Type B pancreatic cell (in vitro differentiated cells): ENCODE measurements at places on chromosomes 2 and 18. TPM values are rescaled to one million over a fixed set of nuclear protein-coding genes. Genes with fewer than 3 reads are reported as not detected.

TUBA3E gene
- not detected in 2 replicates for total RNA-seq

UNC80 gene
- 2.6 and 2.9 TPM in 2 replicates for total RNA-seq

GRCh38 chr2:227347117-227347516 lies 22.1 kb downstream of the MFF start:
- no peaks in the 10 kb centered on the region for H3K27me3 ChIP-seq
- H3K4me1 ChIP-seq: no peaks in the 10 kb centered on the region
- peaks cover 12% of the 10 kb centered on the region for H3K36me3 ChIP-seq

DNA sequence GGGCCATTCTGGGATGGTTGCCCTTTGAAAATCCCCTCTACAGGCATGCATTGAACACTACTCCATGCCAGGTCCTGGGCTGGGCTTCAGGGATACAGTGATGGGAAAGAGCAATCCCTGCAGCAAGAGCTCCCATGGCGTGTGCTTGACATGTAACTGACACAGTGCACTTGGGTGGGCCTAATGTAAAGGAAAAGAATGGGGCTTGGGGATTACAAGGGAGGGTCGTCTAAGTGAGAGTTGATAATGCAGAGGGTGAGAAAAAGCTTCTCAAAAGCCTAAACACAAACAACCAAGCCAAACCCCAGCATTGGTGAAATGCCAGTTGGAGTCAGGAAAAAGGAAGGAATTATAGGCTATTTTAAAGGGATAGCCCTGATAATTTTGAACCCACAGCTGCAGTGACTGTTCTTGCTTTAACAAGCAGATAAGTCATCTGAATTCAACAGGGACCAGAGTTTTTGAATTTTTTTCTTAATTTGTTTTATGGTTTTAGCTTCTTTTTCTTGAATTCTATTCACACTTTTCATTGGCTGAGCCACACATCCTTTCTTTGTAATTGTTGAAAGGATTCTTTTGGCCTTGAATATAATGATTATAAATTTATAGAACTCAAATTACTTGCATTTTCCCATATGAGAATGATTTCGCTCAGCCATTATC lies 308.7 kb downstream of the LPIN1 start:
- DNase-seq: no peak
- peaks cover 6% of the 10 kb centered on the region for H3K27me3 ChIP-seq
- H3K27ac ChIP-seq: no peak overlapping the region
- peaks cover 3% of the 10 kb centered on the region for H3K36me3 ChIP-seq
- no peak overlapping the region for H3K4me3 ChIP-seq
- peaks cover 4% of the 10 kb centered on the region for H3K4me1 ChIP-seq

- no peak overlapping the region for H3K4me3 ChIP-seq
- no peak overlapping the region for H3K27ac ChIP-seq
- no peaks in the 10 kb centered on the region for H3K27me3 ChIP-seq
- H3K36me3 ChIP-seq: no peaks in the 10 kb centered on the region
- DNase-seq: no peak
Observed at GRCh38 chr18:12061685-12062084, 32.0 kb upstream of the ANKRD62 start.

GRCh38 chr2:217252181-217252580 lies 392.3 kb upstream of the TNP1 start:
- no peak overlapping the region for H3K27ac ChIP-seq
- peaks cover 18% of the 10 kb centered on the region for H3K27me3 ChIP-seq
- no peak for DNase-seq
- no peaks in the 10 kb centered on the region for H3K36me3 ChIP-seq
- H3K4me3 ChIP-seq: no peak overlapping the region

DNA sequence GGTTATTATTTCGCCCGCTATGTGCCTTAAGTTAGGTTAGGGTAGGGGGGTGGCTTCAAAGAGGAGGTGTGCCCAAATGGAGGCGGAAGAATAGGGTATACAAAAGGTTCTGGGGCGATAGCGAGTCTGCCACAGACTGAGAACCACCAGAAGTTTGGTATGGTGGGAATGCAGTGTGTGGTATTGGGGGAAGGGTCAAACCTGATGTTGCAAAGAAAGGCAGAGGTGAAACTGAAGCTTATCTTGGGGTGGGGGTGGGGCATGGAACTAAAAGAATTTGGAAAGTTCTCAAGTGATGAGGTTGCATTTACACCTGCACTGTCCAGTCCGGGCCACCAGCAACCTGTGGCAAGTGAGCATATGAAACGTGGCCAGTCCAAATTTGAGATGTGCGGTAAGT lies 11.8 kb upstream of the CCBE1 start:
- no peak overlapping the region for H3K4me3 ChIP-seq
- no peak for DNase-seq
- peaks cover 8% of the 10 kb centered on the region for H3K27me3 ChIP-seq
- no peaks in the 10 kb centered on the region for H3K36me3 ChIP-seq
- H3K27ac ChIP-seq: no peak overlapping the region

LPIN1 gene
- 20.1 and 26.8 TPM in 2 replicates for total RNA-seq

DNA sequence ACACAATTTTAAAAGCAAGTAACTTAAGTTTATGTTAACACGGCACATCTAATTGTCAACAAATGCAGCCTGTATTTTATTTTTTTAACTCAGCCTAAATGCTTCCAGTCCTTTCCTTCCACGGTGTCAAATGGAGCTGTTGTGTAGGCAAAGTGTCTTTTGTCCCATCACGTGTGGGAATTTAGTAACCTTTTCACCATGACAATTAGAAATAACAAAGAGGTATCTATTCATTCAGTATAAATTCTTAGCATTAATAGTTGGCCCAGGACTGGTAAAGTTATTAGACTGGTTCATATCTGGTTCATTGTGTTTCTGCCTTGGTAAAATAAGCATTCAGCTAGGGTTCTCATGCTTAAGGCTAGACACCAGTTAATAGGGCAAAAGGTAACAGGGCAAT lies 47.9 kb downstream of the FRZB start:
- DNase-seq: no peak
- peaks cover 2% of the 10 kb centered on the region for H3K27me3 ChIP-seq

PAX8 gene
- total RNA-seq: 2.1 and 56.9 TPM in 2 replicates

GRCh38 chr2:207423886-207424285 lies 105.9 kb upstream of the CREB1 start:
- H3K4me3 ChIP-seq: no peak overlapping the region
- no peaks in the 10 kb centered on the region for H3K36me3 ChIP-seq
- H3K27ac ChIP-seq: no peak overlapping the region
- no peak for DNase-seq

GRCh38 chr18:76490670-76491472 lies 4.2 kb downstream of the ZNF516 start:
- H3K4me1 ChIP-seq: peaks cover 45% of the 10 kb centered on the region
- DNase-seq: no peak
- peak overlapping the region; percentile 95 for H3K27ac ChIP-seq
- H3K36me3 ChIP-seq: no peaks in the 10 kb centered on the region

DNA sequence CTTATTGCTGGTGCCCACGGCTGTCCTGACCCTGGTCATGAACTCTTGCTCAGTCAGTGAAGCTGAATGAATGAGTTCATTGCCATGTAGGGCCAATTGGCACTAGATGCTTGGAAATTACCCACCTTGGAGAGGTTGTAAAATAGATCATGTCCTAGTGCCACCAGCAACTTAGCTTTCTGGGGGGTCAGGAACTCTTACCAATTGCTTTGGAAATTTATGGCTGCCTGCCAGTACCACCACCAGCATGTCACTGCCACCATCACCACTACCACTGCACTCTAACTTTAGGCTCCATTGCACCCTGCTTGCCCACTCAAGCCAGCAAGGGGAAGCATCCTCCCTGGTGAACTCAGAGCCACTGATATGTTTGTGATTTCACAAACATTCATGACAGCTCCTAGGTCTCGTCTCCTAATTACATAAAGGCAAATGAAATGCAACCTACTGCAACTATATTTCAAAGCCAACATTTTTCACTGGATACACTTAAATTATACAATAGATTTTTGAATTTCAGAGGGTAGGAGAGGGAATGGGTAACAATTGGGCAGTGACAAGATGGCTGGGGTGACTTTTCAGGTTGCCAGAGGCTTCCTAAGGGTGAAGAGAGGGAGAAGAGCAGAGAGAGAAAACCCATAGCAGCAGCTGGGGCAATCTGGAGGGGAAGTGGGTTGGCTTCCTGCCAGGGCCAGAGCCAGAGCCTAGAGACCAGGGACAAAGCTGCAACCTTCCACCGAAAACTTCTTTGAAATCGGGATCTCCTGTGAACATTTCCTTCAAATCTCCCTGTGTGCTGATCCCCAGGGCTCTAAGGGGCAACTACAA lies 3.5 kb upstream of the EMILIN1 start:
- peaks cover 5% of the 10 kb centered on the region for H3K36me3 ChIP-seq
- H3K4me1 ChIP-seq: peaks cover 50% of the 10 kb centered on the region
- H3K27ac ChIP-seq: no peak overlapping the region
- peaks cover 21% of the 10 kb centered on the region for H3K27me3 ChIP-seq
- no peak for DNase-seq

DNA sequence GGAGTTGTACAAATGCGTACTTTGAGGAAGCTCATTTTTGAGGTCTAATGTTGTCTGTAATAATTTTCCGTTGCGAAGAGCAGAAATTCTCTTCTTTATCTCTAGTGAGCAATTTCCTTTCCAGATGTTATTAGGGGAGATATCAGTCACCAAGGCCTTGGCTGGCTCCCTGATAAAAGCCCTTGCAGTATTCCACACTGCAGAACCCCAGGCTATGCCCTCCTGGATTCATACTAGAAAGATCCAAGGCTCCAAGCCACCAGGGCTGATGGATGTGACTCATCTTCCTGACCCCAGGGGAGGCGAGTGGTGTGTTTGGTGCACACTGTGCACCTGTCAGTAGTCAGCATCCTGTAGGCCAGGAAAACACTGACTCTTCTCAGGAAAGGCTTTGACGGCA lies 34.7 kb downstream of the INO80C start:
- no peak overlapping the region for H3K4me3 ChIP-seq
- no peaks in the 10 kb centered on the region for H3K27me3 ChIP-seq
- H3K27ac ChIP-seq: no peak overlapping the region
- H3K36me3 ChIP-seq: no peaks in the 10 kb centered on the region
- no peak for DNase-seq
- H3K4me1 ChIP-seq: peaks cover 5% of the 10 kb centered on the region

GRCh38 chr2:46294176-46294836 lies 2.9 kb upstream of the EPAS1 start:
- peaks cover 70% of the 10 kb centered on the region for H3K27me3 ChIP-seq
- H3K27ac ChIP-seq: no peak overlapping the region
- H3K36me3 ChIP-seq: no peaks in the 10 kb centered on the region
- no peak for DNase-seq
- peak overlapping the region; percentile 28 for H3K4me3 ChIP-seq

MC5R gene
- not detected in 2 replicates for total RNA-seq

DNA sequence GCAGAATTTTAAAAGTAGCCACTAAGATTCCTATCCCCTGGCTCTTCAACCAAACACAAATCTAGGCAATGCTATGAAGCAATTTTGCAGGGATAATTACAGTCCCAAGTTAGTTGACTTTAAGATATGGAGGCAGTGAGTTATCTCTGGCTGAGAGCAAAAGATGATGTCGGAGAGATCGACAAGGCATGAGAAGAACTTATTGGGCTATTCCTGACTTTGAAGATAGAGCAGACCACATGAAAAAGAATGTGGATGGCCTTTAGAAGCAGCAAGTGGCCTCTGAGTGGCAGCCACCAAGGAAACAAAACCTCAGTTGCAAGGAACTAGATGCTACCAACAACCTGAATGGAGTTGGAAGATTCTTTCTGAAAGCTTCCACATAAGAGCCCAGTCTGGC lies 58.2 kb upstream of the PPM1B start:
- no peaks in the 10 kb centered on the region for H3K36me3 ChIP-seq
- H3K27ac ChIP-seq: no peak overlapping the region
- no peak for DNase-seq
- H3K27me3 ChIP-seq: no peaks in the 10 kb centered on the region
- no peak overlapping the region for H3K4me3 ChIP-seq

DNA sequence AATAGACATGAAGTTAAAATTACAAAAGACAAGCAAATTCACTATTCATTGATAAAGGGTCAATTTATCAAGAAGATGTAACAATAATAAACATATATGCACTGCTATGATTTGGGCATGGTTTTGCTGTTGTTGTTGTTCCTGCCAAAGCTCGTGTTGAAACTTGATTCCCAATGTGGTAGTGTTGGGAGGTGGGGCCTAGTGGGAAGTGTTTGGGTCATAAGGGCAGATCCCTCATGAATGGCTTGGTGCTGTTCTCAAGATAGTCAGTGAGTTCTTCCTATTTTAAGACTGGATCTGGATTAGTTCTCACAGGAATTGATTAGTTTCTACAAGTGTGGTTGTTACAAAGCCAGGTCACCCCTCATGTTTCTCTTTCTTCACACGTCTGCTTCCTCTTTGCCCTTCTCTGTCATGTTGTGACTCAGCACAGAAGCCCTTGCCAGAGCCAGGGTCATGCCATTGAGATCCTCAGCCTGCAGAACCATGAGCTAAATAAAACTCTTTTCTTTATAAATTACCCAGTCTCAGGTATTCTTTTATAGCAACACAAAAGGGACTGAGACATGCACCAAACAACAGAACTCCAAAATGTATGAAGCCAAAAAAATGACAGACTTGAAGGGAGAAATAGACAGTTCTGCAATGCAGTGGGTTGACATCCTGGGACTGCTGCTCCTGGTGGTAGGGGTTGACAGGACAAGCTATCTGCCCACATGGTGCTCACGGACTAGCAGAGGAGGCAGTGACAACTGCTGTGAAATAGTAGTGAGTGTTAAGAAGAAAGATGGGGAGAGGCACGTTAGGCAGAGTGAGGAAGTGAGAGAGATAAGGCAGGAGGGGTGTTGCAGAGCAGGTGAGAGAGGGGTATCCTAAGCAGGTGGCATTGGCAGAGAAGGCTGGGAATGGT lies 18.6 kb upstream of the SKA1 start:
- no peak overlapping the region for H3K4me3 ChIP-seq
- no peak for DNase-seq
- H3K27ac ChIP-seq: no peak overlapping the region
- no peaks in the 10 kb centered on the region for H3K36me3 ChIP-seq
- H3K4me1 ChIP-seq: no peaks in the 10 kb centered on the region
- peaks cover 8% of the 10 kb centered on the region for H3K27me3 ChIP-seq

PROC gene
- 8.9 and 18.7 TPM in 2 replicates for total RNA-seq

ALPI gene
- 1.5 and 6.5 TPM in 2 replicates for total RNA-seq

- H3K4me3 ChIP-seq: no peak overlapping the region
- no peaks in the 10 kb centered on the region for H3K27me3 ChIP-seq
- no peaks in the 10 kb centered on the region for H3K36me3 ChIP-seq
- peaks cover 14% of the 10 kb centered on the region for H3K4me1 ChIP-seq
Observed at GRCh38 chr2:220034426-220035130, 407.1 kb downstream of the SLC4A3 start.

- H3K4me3 ChIP-seq: peak overlapping the region; percentile 12
- H3K27ac ChIP-seq: peak overlapping the region; percentile 39
- H3K36me3 ChIP-seq: no peaks in the 10 kb centered on the region
- H3K27me3 ChIP-seq: no peaks in the 10 kb centered on the region
- no peak for DNase-seq
- H3K4me1 ChIP-seq: peaks cover 35% of the 10 kb centered on the region
Observed at GRCh38 chr2:158953454-158953853, 15.0 kb upstream of the TANC1 start.

GRCh38 chr18:59385191-59385590 lies 26.1 kb upstream of the LMAN1 start:
- peaks cover 25% of the 10 kb centered on the region for H3K4me1 ChIP-seq
- H3K4me3 ChIP-seq: no peak overlapping the region
- DNase-seq: no peak
- H3K27ac ChIP-seq: no peak overlapping the region
